Tibial nerve (tissue), 4 donors: ENCODE measurements at places on chromosomes 5 and 9. TPM values are rescaled to one million over a fixed set of nuclear protein-coding genes. Genes with fewer than 3 reads are reported as not detected.

- no peak for DNase-seq
Measured at GRCh38 chr5:143494162-143494561, 90.7 kb upstream of the NR3C1 start.

RRAGA gene
- 63.4 TPM for total RNA-seq

GRCh38 chr9:132862533-132862932, 15.6 kb downstream of the AK8 start:
- no peak for DNase-seq

DNA sequence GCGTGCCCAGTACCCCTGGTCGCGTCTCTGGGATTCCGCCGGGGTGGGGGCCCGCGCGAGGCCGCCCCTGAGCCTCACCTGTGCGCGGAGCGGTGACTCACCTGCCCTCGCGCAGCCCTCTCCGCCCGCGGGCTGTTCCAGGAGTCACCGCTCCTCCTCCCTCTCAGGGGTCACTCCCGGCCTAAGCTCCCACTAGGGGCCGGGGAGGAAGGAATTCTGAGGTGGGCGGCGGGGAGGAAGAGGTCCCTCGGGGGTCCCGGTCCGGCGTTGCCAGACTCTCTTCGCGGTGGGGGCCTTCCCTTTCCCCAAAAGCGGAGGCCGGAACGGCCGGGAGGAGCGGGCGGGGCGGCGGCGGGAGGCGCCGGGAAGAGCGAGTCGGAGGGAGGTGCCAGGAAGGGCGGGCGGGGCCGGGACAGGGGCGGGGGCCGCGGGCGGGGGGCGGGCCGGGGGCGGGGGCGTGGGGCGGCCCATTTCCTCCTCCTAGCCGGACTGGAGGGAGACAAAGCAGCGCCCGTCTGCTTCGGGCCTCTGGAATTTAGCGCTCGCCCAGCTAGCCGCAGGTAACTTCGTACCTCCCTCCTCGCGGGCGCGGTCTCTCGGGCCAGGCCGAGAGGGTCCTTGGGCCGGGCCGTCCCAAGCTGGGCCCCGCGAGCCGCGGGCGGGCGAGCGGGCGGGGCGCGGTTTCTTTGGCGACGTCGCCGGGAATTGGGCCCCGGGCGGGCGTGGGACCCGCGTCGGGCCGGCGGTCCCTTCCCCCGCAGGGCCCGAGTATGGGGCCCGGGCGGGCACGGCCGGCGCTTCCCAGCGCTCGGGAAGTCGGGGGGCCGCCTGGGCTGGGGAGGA, at the start of gene CTNNA1:
Gene CTNNA1 (plus strand): TSS at position 475 of the 843 bp plus-strand sequence. CDS start 28,500 bp downstream, outside the sequence.
- DNase-seq = peak; percentile 57

- no peak for DNase-seq
Measured at GRCh38 chr9:26669701-26670670, 222.6 kb downstream of the CAAP1 start.

GABRG2 gene
- total RNA-seq = not detected

DNA sequence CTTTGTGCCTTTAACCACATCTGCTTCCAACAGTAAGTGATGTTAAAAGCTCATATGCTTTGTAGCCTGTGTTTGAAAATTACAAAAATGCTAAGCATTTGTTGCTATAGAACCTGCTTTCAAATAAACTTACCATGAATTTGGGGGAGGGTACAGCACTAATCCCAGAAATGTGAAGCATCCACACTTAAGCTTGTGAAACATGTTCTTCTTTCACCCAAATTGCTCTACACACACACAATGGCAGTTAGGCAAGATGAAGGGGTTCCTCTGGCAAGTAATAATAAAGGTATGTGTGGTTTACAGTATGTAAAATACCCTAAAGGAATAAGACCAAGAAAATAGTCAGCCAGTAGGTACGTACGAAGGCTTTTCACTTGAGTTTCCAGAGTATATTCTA, 165.6 kb downstream of the SMARCA2 start:
- no peak for DNase-seq

KCNV2 gene
- total RNA-seq = not detected

PCDHGA11 gene
- 9.3 TPM for total RNA-seq

- no peak for DNase-seq
Measured at GRCh38 chr5:9447691-9448090, 98.2 kb downstream of the SEMA5A start.

DNA sequence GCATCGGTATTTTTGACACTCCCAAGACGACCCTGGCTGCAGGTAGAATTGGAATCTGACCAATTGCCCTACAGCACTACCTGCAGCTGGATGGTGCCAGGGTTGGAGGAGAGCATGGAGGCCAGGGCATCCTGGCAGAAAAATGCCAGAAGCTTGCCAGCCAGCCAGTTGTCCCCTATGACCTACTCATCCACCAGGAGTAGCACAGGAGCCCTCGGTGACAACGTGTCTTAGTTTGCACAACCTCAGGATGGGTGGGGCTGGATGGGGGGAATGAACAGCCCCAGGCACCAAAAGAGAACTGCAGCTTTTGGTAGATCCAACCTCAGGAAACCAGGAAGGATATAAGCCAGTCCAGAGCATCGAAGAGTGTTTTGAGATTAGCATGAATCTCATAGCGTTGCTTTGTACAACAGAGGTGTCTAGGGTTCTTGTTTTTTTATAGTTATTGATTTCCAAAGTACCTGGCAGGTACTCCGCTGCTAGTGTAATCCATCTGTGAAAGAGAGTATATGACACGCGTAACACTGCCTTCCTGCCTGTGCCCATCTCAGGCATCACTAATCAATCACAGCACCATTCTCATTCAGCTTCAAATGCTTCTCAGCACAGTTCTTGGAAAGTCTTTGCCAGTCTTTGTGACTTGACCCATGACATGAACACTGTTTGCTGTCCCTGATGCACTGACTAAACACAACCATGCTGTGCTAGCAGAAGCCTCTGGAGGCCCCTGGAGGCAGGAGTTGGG, 36.7 kb upstream of the ASS1 start:
- no peak for DNase-seq

GRCh38 chr5:6678385-6678784, 34.8 kb upstream of the TENT4A start:
- no peak for DNase-seq

- no peak for DNase-seq
Measured at GRCh38 chr5:32711362-32711680, 200 bp downstream of the NPR3 start.

GRCh38 chr9:98412101-98412842, 156.8 kb upstream of the TBC1D2 start:
- DNase-seq = no peak

DNA sequence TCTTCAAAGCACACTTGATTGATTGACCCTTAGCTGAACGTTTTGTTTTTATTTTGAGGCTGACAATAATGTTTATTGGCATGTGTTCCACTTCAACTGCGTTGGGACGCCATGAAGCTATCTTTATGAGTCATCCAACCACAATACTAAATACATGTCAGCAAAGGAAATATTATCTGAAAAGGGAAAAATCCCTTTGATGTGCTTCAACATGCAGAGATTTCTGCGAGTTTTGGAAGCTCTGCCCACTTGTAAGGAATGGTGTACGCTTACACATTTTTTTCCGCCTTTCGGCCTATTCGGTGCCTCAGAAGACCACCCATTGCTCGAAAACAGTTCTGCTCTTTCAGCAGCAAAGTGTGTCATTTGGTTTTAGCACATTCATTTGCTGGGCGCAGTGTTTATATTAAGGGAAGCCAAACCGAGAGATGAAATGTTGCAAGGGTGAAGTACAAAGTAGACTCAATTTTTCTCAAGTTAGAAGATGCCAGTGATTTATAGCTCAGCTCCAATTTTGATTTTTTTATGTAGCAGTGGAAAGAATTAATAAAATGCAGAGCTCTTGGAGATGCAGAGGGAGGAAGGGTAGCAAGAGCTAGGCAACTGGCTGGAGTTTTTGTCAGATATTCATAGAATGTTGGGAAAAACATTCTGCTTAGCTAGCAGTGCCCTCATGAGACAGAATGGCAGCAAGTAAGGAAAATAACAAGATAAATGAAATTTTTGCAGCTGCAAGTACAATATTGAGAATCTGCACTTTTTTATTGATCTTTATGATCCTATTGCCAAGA, 68.9 kb downstream of the PRDM6 start:
- DNase-seq = no peak
